ENCODE measurements at places on chromosomes 11 and 22.

DNA sequence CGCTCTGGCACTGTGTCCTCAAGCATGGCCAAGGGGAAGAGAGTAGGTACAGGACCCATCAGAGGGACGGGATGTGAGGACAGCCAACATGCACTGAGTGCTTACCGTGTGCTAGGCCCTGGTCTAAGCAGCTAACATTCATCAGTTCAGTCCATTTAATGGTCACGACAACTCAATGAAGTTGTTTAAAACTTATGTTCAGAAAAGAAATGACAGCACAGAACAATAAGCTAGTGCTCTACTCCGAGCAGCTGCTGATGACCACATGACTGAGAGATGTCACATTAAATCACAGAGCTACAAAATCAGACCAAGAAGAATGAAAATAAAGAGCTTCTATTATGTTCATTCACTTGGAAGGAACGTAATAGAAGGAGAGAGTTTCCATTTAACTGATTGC lies 26.3 kb downstream of the PRDM10 start:
- no peak for DNase-seq

GRCh38 chr11:17259519-17259918 lies 17.0 kb upstream of the NUCB2 start:
- DNase-seq: no peak

GRCh38 chr11:131838016-131838415 lies 467.6 kb downstream of the NTM start:
- DNase-seq: no peak

DNA sequence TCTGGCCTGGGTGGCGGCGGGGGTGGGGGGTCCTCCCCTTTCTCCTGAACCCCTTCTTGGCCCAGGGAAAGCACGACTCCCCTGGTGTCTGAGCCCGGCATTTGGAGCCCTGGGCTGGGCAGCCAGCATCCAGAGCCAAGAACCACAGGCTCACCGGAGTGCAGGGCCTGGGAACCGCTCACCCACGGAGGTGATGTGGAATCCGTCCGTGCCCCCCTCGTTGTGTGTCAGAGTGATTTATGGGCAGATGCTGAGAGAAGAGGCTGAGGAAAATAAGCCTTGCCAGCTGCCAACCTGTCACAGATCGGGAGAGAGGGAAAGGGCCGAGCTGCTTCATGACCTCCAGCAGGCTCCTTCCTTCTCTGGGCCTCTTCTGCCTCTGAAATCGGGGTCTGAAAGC lies 33.7 kb downstream of the WNT11 start:
- DNase-seq: no peak

DNA sequence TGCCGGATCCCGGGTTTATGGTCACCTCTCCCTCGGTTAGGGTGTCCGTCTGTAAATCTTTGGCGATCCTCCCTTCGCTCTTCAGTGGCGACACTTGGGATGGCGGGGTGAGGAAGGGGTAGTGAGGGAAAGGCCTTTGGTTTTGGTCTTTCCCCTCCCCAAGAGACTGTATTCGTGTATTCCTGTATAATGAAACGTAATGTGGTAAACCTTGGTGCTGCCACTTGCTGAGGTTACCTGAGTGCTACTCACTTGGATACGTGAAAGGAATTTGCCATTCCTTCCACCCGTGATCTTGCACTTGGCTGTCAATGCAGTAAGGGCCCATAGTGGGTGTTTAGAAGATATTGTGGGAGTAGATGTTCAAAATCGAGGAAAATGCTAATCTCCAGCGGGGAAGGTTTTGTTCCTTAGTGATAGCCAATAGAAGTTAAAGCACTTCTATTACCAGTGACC lies 578 bp upstream of the NUP160 start:
- no peak for DNase-seq

- peak; percentile 3 for DNase-seq
Measured at GRCh38 chr11:9765320-9766101, 101.6 kb downstream of the SWAP70 start.

DNA sequence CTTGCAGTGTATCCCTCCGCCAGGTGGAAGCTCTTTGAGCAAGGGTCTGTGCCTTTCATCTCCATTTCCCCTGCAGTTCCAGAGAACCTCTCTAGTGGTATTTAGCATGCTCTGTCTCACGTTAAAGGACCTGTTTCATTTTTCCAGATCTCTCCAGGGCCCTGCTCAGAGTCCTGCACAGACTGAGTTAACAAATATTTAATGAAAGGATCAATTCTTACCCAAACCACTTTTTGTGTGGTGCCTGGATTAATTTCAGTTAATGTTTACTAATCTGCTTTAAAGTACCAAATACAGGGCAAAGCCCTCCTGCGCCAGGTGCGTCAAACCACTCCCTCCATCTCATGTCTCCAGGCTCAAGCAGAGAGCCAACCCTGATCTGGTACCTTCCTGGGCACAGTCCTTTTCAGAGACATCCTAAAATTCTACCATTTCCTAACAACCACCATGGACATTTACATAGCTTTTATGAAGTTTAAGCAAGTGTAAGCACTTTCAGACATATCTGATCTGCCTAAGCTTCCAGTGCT lies 18.7 kb upstream of the ACER3 start:
- DNase-seq: no peak

Data from NCI-H1436 (cell line).